ENCODE measurements at places on chromosomes 2 and 18. TPM values are rescaled to one million over a fixed set of nuclear protein-coding genes. Genes with fewer than 3 reads are reported as not detected.

DNA sequence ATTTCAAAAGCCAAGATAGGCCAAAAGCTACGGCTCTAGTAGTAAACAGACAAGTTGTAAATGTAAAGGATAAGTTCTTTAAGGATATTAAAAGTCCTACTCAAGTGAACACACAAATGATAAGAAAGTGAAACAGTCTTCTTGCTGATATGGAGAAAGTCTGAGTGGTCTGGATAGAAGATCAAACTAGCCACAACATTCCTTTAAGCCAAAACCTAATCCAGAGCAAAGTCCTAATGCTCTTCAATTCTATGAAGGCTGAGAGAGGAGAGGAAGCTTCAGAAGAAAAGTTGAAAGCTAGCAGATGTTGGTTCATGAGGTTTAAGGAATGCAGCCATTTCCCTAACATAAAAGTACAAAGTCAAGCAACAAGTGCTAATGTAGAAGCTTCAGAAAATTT is 111.7 kb upstream of the ZEB2 start:
- DNase-seq = no peak

DNA sequence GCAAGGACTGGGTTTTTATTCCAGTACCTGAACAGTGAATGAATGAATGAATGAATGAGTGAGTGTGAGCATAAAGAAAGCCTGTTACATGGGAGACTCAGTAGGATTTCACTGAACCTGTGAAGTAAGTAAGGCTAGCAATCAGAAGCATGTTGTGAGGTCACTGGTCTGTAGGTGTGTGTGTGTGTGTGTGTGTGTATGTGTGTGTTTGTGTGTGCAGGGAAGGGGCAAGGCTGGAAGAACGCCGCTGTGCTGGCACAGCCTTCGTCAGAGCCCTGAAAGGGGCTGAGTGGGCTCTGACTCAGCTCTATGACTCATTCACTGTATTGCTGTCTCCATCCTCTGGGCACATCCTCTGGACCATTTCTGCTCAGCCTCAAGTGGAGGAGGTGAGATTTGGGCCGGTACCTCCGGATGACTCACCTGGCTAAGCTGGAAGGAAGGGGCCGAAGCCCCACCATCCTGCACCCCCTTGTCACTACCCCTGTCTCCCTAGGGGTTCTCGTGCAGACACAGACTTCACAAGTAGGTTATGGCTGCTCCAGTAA is 51.4 kb upstream of the MRPL33 start:
- DNase-seq = no peak

- no peak for DNase-seq
These were observed 70.4 kb upstream of the DTNA start for GRCh38 chr18:34639687-34640086.

DNA sequence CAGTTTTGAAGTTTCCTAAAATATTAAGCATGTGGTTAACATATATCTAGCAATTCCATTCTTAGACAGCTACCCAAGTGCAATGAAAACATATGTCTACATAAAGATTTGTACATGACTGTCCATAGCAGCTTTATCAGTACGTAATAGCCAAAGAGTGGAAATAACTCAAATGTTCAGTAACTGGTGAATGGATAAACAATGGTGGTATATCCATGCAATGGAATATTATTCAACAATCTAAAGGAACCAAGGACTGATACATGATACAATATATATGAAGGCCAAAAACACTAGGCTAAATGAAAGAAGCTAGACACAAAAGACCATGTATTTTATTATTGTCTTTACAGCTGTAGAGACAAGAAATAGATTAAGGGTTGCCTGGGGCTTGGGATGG is 361.4 kb downstream of the ALK start:
- no peak for DNase-seq

GRCh38 chr2:177573120-177573519 is 180.5 kb downstream of the AGPS start:
- DNase-seq = no peak

The UCN gene
- total RNA-seq = not detected

- DNase-seq = no peak
These were observed 45.8 kb upstream of the SMIM21 start for GRCh38 chr18:75473316-75473715.

DNA sequence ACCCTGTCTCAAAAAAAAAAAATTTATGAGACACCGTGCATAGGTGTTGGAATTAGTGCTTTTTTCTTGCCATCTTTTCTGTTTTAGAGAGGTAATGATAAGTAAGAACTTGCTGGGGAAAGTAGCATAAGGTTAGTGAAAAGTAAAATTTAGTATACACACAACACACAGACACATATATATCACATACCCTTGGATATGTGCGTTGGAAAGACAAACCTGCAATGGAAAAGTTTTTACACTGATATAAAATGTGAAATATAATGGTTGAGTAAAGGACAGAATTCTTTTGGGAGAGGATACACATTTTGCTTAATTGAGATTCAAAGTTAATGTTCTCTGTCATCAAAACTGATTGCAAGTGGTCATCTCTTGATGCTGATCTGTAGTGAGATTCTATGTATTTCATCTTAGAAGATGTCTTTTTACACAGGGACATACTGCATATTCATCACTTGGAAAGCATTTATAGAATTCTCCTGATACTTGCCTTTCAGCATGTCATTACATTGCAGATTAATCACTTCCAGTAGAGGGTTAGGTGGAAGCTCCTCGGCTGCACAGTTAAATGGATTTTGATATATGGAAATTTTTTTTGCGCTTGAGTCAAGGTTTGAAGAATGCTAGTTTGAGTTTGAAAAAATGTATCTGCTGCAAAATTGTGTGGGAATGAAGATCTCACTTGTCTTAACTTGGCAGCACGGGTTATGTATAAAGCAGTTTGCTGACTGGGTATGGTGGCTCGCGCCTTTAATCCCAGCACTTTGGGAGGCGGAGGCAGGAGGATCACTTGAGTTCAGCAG is 13.5 kb downstream of the PPP1CB start:
- no peak for DNase-seq

GRCh38 chr18:39260565-39260964 is 1695.0 kb upstream of the CELF4 start:
- DNase-seq = no peak

DNA sequence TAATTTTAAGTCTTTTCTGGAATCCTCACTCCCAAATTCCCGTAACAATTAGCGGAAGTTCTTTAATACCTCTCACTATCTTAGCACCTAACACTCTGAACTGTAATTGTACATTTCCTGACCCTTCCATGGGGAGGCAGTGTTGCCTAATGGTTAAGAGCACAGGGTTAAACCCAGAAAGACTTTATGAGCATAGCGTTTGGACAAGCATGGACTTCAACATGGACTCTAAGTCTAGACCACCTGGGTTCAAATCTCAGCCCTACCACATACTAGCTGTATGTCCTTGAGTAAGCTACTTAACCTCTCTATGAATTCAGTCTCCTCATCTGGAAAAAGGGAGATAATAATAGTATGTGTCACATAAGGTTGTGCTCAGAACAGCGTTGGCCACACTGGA is 13.0 kb downstream of the ANTXR1 start:
- no peak for DNase-seq

GRCh38 chr2:73291461-73292315 is 1.7 kb downstream of the EGR4 start:
- no peak for DNase-seq

- no peak for DNase-seq
These were observed 40.5 kb upstream of the RTN4 start for GRCh38 chr2:55090702-55091101.

The SOX11 gene
- total RNA-seq = not detected

- no peak for DNase-seq
These were observed 127.6 kb upstream of the ITGA6 start for GRCh38 chr2:172299741-172300140.

DNA sequence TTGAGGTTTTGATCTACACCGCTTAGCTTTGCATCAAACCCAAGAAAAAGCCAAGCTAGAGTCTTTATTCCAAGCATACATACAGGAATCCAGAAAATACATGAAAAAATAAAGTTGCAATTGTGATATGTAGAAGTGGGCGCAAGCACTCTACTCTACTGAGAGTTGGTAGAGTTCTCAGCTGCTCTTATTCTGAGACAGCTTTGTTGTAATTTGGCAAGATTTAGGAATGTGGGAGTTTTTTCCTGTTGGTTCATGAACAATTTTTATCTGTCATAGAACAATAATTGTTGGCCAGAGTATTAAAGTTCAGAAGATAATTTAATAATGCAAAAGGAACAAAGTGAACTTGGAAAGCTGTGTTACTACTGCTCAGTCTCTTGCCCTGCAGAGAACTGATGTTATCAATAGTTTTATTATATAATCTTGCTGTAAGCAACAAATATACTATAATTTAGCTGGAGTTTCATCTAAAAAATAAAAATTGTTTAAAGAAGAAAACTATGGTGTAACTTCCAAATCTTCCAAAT is 302.0 kb upstream of the RND3 start:
- no peak for DNase-seq
